ENCODE measurements at places on chromosomes 4 and X.
A peak's percentile ranks its signal among the peaks of the same experiment; 100 is the strongest.

DNA sequence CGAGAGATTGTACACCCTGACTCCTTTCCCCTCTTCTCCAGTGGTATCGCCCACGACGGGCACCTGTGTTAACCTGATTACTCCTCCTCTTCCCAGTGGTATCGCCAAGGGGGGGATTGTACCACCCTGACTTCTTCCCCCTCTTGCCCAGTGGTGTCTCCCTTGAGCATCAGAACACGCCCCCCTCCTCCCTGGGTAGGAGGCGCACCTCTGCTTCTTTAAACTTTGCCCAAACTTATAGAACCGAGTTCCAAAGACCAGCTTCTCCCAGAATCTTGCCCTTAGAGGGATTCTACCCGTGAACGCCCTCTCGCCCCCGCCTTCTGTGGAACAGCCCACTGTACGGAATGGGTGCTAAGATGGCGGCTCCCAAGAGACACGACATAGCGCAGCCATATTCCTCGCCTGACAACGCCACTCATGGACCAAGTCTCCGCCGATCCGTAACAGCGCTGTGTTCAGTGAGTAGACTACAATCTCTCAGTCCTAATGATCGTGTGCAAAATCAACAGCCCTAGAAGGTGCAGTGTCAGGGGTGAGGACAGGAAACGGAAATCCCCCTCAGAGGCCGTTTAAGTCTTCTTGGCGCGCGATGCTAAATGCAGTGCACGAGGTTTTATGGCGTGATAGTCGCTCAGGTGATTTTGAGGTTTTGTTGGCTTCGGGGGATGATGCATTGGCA, 4.2 kb upstream of the ZNF157 start:
- DNase-seq, result peak; percentile 78

DNA sequence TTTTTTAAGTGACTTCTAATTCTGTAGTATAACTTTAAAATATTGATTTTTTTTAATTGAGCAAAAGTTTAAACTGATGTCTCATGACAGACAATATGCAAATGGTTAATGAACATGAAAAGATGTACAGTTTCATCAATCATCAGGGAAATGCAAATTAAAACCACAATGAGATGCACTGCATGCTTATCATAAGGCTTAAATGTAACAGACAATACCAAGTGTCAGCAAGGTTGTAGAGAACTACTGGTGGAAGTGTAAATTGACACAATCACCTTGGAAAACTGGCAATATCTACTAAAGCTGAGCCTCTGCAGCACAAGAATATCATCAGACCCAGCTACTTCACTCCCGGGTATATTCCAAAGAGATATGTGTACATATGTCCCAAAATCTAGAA, 70.2 kb upstream of the DAPP1 start:
- no peak for DNase-seq

DNA sequence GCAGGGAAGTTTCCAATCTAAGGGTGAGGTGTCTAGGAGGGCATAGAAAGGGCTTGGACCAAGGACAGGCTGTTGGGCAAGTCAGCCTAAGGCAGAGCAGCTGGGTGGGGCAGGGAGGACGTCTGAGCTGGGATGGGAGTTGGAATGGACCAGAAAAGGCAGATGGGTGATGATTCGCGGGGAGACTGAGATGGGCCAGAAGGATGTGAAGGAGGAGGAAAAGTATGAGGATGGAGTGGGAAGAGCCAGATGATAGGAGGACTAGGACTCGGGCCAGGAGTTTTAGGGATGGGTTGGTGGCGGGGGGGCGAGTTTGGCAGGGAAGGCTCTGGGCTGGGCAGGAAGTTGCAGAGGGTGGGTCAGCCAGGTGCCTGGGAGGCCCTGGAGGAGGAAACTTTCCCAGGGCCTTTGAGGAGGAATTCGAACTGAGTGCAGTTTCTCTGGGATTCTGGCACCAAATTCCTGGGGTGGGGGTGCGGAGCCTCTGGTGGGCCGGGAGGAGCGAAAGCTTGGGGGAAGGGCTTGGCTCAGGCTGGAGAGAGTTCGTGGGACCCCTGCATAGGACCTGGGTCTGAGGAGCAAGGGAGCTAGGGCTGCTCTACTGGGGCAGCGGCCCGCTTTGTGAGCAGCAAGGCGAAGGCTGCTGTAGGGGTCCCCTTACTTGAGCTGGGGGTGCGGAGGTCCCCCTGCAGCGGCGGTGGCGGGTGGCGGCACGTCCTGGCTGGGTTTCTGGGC, 8.7 kb upstream of the TIMP1 start:
- no peak for DNase-seq

GRCh38 chr4:184531008-184531407, 56.7 kb upstream of the IRF2 start:
- no peak for DNase-seq

- no peak for DNase-seq
Observed at GRCh38 chr4:122855353-122855890, 28.8 kb downstream of the FGF2 start.

DNA sequence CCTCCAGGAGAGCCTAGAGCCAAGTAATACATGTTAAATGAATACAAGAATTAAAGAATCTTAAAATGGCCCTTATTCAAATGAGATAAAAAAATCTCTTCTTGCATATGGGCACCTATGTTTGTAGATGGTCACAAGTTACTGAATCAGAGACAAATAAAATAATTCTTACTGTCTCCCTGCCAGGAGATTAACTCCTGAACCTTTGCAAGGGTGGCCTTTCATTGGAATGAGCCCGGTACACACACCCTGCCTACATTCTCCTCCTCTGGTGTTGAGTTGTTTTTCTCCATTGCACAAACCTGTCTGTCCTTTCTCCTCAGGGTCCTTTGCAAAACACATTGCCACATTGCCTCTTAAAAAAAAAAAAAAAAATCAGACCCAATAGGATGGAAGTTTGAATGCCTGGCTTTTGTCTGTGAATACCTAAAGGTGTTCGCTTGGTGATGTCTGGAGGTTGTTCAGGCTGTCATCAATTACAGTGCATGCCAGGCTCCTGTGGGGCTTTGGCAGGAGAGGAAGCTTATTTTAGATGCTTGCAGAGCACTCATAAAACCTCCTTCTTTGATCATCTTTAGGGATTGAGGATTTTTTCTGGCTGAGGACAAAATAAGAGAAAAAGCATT, 8.3 kb upstream of the TMEM154 start:
- no peak for DNase-seq

DNA sequence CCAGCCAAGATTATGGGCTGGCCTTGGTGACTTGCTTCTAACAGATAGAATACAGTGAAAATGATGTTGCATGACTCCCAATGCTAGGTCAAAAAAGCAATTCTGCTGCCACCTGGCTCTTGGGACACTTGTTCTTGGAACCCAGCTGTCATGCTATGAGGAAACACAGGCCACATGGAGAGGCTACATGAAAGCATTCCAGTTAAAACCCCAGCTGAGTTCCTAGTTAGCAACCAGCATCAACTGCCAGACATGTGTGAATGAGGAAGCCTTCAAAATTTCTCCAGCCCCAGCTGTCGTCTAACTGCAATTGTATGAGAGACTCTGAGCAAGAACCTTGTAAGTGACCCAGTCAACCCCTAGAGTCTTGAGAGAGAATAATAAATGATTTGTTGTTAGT, 105.2 kb upstream of the FGF16 start:
- DNase-seq, result no peak

DNA sequence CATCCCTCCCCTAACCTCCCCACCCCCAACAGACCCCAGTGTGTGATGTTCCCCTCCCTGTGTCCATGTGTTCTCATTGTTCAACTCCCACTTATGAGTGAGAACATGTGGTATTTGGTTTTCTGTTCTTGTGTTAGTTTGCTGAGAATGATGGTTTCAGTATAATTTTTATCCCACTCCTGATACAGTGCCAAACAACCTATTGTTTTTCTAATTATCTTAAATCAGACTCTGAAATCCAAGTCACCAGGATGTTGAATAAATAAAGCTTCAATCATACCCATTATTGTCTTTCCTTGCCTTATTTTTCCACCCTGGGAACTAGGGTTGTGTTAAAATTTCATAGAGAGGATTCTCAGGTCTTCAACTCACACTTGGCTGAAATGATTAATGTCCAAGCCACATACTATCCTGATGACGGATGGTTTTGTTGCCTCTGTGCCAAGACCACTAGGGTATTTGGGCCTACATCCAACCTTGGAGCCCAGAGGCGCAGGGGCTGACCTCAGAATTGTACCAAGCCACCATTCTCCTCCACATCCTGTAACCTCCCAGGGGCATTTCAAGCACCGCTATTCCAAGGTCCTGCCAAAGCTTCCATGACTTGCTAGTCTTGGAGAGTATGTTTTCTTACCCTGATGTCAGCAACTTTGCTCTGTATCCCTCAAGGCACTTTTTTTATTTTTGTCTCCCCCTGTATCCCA, 332.4 kb downstream of the ARHGAP24 start:
- peak; percentile 87 for DNase-seq

- no peak for DNase-seq
Observed at GRCh38 chr4:174918058-174918457, at the start of gene ADAM29. ADAM29 (plus strand) TSS chr4:174918358; CDS start chr4:174975526, 57,168 bp downstream.

GRCh38 chrX:106177106-106177981, 9.2 kb downstream of the PWWP3B start:
- no peak for DNase-seq

DNA sequence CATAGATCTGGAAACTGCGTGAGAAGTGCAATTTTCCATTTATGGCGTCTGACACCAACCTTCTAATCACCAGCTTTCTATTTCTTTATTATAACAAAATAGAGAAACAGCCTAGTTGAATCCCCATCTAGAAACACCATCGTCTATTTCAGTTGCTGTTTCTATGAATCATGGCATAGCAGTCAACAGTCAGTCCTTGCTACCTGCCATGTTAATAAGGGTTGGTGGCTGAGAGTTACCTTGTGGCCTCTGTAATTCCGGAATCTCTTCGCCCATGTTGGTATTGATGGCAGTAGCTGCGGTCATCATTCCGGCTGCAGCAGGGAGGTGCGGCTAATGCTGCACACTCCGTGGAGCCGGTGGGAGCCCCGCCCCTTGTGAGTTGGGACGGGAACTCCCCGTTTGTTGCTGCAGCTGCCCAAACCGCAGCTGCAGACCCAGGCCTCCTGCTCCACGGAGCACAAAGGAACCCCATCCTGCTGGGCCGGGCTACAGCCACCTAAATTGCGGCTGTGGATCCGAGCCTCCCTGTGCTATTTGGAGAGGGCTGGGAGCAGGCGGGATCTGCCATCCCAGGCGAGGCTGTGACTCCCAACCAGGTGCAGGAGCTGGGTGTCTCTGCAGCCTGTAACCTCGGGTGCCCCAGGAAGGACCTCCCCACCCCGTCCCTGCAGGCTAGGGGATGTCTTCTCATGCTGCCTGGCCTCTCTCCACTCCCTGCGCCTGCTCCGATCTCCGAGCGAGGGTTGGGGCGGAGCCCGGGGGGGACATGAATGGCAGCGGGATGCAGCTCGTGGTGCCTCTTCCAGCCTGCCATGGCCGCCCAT, 115.4 kb upstream of the STK26 start:
- no peak for DNase-seq

- peak; percentile 10 for DNase-seq
Observed at GRCh38 chr4:165537028-165537648, 158.3 kb downstream of the CPE start.

GRCh38 chr4:16019649-16020048, 56.7 kb upstream of the FGFBP2 start:
- no peak for DNase-seq

GRCh38 chrX:2698604-2699003, 7.5 kb downstream of the CD99 start:
- no peak for DNase-seq

DNA sequence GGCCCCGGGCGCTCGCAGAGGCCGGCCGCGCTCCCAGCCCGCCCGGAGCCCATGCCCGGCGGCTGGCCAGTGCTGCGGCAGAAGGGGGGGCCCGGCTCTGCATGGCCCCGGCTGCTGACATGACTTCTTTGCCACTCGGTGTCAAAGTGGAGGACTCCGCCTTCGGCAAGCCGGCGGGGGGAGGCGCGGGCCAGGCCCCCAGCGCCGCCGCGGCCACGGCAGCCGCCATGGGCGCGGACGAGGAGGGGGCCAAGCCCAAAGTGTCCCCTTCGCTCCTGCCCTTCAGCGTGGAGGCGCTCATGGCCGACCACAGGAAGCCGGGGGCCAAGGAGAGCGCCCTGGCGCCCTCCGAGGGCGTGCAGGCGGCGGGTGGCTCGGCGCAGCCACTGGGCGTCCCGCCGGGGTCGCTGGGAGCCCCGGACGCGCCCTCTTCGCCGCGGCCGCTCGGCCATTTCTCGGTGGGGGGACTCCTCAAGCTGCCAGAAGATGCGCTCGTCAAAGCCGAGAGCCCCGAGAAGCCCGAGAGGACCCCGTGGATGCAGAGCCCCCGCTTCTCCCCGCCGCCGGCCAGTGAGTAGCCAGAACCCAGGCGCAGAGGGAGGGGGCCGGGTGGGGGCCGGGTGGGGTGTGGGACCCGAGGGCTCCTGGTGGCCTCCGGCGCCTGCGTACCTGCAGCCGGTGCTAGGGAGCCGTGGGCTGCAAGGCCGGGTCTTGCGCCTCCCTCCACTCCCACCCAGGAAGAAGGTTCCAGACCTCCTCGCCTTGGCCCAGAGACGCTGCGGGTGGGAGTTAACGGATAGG, 534 bp downstream of the MSX1 start:
- peak; percentile 49 for DNase-seq

DNA sequence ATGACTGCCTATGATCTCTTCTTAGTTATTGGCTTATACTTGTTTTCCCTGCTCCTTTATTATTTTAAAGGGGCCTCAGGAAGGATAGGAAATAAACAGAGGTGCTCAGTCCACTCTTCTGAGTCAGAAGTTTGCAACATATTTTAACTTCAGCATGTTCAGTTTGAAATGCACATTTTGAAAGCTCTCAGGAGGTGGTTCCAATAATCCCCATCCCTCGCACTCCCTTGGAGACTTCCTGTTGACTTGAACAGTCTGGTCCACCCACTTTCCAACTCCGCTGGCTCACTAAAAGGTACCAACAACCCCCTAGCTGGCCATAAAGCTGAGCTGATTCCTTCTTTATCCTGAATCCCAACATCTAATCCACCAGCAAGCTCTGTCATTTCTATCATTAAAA, 78.3 kb upstream of the DUSP21 start:
- DNase-seq, result peak; percentile 4

DNA sequence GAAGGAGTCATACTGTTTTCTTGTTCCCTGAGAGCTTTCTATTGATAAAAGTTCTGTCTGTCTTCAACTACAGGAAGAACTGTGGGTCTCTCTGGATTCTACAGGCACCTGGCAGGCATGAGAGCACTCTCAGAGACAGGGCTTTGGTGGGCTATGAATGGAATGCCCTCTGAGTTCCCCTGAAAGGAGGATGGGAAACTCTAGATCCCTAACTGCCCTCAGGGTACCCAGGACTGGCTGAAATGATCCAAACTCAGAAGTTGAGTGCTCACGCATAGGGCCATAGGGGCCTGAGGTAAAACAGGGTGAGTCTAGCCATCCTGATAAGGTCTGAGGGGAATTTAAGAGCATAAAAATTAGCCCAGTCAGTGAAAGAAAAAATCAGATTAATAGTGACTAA, 59.0 kb upstream of the SCRG1 start:
- DNase-seq, result no peak

- peak; percentile 65 for DNase-seq
Observed at GRCh38 chr4:47837094-47837907, 566 bp downstream of the CORIN start.

GRCh38 chr4:141654098-141654497, 17.7 kb downstream of the IL15 start:
- DNase-seq, result no peak

GRCh38 chr4:158050942-158051341, 121.9 kb downstream of the GASK1B start:
- DNase-seq, result no peak
